Stimulated activated CD8-positive, alpha-beta memory T cell treated with anti-CD3 and anti-CD28 coated beads, Interleukin-2, amount 100 ng/mL, for 1 hour (primary cell): ENCODE measurements at places on chromosomes 4 and X.

GRCh38 chr4:25320773-25321172 lies 8.2 kb downstream of the ZCCHC4 start:
- no peak for DNase-seq

- DNase-seq, result no peak
Measured at GRCh38 chr4:152132776-152133175, 372.0 kb upstream of the GATB start.

DNA sequence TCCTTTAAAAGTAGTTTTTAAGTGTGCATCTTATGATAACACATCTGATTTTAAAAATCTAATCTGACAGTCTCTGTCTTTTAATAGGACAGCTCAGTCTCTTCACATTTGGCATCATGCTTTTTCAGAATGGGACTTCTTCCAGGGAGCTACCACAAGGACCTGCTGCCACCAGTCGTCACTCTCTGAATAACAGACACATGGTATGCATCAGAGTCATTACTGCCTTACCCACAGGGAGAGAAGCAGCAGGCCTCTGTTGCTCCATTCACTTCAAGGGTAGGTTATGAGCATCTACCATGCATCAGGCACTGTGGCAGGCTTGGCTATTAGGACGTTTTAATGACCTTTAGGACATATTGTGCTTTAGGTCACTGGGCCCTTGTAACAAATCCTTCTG lies 50.0 kb upstream of the AFAP1 start:
- DNase-seq, result no peak

GRCh38 chr4:171834640-171835039 lies 21.4 kb downstream of the GALNTL6 start:
- DNase-seq, result no peak

GRCh38 chr4:122000849-122001248 lies 49.0 kb upstream of the TRPC3 start:
- no peak for DNase-seq

DNA sequence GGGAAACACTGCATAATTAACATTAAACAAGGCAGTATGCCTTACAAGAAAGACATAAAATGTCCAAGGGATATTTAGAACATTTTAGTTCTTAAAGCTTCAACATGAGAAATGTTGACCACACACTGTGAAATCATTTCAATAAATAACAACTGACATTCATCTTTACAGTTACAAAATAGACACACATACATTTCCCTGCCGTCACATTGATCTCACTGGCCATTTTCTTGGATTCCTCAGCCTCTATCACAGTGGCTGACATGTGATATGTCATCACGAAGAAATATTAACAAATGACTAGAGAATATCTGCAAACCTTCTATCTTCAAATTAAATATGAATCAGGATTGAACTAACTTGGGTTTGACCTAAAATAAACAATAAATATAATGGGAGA lies 1.9 kb downstream of the CXCL2 start:
- DNase-seq, result no peak

GRCh38 chr4:57013543-57014120 lies 34.9 kb downstream of the POLR2B start:
- DNase-seq, result no peak

GRCh38 chr4:177947607-177948006 lies 505.4 kb upstream of the AGA start:
- DNase-seq, result no peak

DNA sequence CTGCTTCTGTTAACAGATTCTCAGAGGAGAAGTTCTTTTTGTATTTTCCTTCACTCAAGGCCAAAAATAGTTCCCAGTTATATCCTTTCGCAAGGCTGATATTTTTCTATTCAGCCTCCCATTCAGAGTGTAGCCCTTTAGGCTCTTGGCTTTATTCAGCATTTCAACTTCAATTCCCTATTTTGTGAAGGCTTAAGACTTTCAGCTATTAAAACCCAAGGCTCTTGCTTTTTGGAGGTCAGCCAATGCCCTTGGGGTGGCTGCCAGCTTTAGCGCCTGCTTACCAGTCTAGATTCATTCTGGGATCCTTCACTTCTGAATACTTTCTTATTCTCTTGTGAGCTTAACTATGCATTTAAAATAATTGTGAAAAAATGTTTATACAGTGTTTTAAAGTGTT lies 57.3 kb upstream of the ADGRA3 start:
- DNase-seq, result no peak

- no peak for DNase-seq
Measured at GRCh38 chr4:87932718-87933141, 42.8 kb upstream of the SPP1 start.

- no peak for DNase-seq
Measured at GRCh38 chr4:133095591-133095990, 53.5 kb upstream of the PCDH10 start.

DNA sequence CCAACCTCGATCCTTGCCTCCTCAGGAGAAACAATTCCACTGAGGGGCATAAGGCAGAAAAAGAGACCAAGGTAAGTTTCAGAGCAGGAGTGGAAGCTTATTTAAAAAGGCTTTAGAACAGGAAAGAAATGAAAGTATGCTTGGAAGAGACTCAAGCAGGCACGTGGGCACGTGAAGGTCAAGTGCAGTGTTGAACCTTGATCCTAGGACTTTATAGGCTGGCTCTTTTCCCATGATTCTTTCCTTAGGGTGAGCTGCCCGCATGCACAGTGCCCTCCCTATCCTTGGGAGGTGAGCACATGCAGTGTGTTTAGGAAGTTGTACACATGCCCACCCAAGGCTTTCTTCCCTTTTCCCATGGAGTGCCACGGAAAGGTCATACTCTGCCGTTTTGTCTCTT lies 4.0 kb upstream of the PI4K2B start:
- DNase-seq, result no peak

- no peak for DNase-seq
Measured at GRCh38 chr4:113677325-113677724, 84.2 kb downstream of the CAMK2D start.

DNA sequence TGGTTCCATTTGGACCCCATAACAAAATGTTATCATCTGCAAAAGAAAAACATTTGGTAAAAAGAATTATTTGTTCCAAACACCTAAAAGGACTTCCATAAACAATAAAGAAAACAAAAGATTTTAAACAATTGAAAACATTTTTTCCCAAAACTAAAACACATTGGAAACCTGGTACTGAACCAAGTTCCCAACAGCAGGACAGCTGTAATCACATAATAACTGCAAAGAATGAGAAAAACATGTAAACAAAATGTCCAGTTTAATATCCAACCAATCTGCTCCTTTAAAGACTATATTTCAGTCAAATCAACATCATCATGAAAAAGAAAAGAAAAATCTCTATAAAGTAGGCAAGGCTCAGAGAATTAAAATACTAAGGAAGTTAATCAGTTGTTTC lies 36.3 kb downstream of the PRDM5 start:
- DNase-seq, result no peak

DNA sequence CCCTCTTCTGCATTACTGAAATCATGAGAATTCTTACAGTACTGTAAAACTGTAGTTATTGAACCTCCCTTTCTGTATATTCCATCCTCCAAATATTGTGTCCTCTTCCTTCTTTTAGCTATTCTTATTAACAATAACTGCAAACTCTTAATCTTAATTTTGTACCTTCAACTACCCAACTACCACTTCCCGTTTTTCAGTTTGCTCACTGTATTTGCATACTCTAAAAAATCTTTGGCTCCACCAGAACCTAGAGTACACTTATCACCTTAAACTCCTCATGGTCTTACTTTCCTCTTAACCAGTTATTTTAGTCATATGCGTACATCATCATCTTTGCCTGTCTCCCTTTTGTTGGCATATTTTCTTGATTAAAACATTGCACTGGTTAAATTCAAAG lies 543.7 kb downstream of the ARAP2 start:
- no peak for DNase-seq

DNA sequence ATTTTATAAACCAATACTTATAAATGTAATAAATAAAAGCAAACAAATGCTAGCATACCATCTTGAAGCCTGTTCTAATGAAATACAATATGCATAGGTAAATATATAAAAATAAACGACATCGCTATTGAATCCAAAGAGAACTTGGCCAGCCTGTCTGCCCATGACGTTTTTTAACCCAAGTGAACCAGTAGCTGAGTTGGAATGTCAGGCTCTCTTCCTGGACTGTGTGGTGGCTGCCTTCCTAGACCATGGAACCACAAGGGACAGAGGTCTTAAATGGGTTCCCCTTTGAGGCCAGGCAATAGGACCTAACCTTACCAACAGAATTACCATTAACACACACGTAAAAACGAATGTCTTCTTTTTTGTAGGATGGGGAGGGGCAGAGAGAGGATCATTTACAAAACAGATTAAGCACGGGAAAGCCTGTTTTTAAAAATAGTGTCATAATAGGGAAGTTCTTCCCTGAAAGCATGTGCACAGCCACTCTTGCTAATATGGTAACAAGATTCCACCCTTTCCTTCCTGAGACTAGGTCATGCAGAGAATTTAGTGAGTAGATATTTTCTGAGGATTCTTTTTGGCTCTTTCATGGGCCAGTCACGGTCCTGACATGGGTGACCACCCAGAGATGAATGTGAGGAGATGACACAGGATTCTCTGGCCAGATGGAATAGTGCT lies 69.4 kb upstream of the ACSL1 start:
- no peak for DNase-seq

DNA sequence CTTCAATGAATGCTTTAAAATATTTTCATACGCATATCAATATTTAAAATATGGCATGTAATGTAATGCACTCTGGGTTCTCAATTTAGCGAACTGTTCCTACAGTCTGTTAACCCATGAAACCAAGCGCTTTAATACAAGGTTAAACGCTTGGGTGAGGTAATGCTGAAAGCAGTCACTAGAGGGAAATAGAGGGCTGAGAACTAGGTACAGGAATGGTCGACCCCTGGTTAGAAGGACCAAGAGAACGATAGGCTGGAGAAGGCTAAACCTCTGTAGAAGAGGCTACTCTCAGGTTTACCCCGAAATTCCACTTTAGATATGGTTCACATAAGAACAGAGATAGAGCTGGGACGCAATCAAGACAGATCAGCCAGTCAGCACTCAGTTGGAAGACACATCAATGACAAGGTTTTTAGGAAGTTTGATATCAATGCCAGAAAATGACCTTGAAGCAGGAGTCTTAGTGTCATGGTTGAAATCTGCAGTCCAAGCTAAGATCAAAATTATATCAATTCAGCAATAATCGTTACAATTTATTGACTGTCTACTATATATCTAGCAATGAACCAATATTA lies 26.9 kb downstream of the ARSJ start:
- no peak for DNase-seq

DNA sequence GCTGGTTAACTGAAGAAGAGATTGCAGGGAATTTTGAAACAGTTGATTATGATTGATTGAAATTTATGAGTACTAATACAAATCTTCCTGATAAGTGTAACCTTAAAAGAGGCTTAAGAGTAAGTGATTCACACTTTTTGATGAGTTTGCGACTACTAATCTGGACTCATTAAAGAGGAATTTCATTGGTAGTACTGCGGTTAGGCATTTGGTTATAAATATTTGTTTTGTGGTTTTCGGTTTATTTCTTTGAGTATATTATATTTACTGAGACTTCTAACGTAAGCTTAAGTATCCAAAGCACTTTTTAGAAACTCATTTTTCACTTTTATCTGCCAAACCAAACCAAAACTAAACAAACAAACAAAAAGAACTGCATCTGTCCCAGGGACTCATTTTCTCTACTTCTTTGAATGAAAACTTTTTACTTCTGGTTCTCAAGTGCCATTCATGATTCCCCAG lies 20.7 kb downstream of the SLIT2 start:
- no peak for DNase-seq

GRCh38 chr4:26152056-26152455 lies 168.8 kb upstream of the RBPJ start:
- no peak for DNase-seq

- DNase-seq, result no peak
Measured at GRCh38 chr4:18529482-18529881, 507.9 kb upstream of the LCORL start.

GRCh38 chr4:140865253-140866217 lies 109.3 kb upstream of the TBC1D9 start:
- DNase-seq, result no peak

- DNase-seq, result no peak
Measured at GRCh38 chrX:4638036-4638435, 924.6 kb upstream of the PRKX start.

DNA sequence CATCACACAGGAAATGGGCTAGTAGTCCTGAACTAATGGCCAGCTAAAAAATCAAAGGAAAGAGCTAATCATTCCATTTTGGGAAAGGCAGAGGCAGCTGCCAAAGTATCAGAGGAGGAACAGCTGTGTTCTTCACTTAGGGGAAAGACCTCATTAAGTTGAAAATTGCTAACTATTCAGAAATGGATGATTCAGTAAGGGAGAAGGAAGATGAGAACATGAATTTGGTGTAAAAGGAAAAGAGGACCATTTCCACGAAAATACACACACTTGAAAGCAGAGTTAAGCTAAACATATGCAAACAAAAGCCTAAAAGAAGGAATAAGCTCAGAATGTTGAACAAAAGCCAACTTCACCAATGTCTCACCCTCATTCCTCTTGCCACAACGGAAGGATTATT lies 90.4 kb downstream of the PCDH19 start:
- no peak for DNase-seq

GRCh38 chr4:7612311-7612897 lies 177.7 kb upstream of the PSAPL1 start:
- DNase-seq, result no peak

DNA sequence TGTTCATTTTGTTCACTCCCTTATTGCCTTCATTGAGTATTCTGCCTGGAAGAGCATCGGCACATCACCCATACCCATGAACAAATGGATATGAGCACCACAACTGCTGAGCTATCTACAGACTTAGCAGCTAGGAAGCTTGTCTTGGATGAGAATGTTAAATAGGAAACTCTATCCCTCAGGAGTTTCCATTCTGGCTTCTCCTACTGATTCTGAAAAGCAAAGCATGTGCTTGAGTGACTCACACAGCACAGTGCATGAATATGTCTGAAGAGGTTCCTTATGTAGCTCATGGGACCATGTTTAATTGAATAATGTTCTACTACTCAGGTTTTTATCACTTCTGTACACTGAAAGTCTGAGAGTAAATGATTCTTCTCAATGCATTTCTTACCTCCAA lies 57.3 kb upstream of the MXRA5 start:
- DNase-seq, result no peak

- no peak for DNase-seq
Measured at GRCh38 chrX:111410590-111411078, 1.4 kb downstream of the DCX start.

DNA sequence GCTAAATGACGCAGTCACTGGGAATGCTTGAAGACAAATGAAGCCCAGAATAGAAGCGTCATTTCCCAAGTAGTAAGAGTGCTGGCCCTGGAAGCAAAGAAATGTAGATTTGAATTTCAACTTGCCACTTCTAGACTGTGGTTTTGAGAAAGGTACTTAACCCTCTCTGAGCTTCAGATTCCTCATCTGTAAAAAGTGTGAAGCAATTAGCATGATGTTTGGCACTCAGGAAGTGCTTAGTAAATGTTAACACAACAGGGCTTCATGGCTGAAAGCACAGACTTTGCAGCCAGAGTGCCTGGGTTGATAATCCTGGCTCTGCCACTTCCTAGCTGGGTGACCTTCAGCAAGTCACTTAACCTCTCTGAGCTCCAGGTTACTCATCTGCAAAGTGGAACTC lies 147.4 kb upstream of the RPS6KA3 start:
- DNase-seq, result no peak
